Left kidney (tissue), 8 donors: ENCODE measurements at places on chromosomes 6 and 20. TPM values are rescaled to one million over a fixed set of nuclear protein-coding genes. Genes with fewer than 3 reads are reported as not detected.

DNA sequence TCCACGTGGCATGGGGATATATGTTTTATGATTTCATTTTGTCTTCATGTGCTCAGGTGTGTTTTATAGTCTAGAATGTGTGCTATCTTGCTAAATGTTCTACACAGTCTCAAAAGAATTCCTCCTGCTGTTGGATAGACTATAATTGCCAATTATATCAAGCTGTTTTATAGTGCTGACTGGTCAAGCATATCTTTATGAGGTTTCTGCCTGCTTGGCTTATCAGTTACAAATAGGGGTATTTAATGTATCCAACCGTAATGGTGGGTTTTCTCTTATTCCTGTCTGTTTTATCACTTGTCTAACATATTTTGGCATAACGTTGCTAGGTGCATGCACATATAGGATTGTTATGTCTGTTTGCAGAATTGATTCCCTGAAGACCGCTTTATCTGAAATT lies 201.3 kb downstream of the EYS start:
- DNase-seq = no peak

- DNase-seq = no peak
These were observed 32.7 kb downstream of the TUBB2B start for GRCh38 chr6:3194535-3195419.

- DNase-seq = no peak
These were observed 12.6 kb upstream of the BNIP5 start for GRCh38 chr6:36349240-36349639.

Gene GABRR2
- 2.1 TPM for polyA plus RNA-seq

DNA sequence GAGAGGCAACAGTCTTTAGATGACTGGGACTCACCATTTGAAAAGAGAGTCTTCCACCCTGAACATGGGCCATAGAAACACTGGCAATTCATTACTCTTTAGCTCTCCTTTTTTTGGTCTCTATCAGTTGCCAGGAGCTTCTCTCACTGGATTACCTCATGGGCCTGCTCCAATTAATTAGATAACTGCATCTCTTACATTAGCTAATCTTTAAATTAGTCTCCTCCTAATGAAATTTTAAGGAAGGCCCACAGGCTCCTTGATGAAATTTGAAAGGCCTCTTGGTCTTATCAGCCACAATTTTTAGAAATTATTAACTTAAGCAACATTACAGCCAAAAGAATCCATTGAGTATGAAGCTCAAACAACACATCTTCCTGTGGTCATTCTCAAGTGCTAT lies 184.4 kb downstream of the UNC5CL start:
- DNase-seq = no peak

- DNase-seq = peak; percentile 12
These were observed 29.9 kb upstream of the PLCB4 start for GRCh38 chr20:9038791-9039535.

DNA sequence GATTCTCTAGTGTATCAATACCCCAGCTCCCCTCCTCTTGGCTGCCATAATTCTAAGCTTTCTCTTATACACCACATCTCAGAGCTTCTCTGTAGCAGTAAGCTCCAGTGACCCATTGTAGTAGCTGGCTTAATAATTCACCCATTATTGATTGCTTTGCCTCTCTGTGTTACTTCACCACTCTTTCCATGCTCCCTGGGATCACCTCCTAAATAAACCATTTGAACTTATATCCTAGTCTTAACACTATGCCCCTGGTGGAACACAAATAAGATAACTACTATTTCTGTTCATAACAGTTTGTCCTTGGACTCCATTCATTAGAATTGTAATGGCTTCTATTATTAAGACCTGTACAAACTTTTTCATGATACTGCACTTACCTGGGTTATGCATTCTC lies 758.9 kb downstream of the KIF16B start:
- DNase-seq = no peak

DNA sequence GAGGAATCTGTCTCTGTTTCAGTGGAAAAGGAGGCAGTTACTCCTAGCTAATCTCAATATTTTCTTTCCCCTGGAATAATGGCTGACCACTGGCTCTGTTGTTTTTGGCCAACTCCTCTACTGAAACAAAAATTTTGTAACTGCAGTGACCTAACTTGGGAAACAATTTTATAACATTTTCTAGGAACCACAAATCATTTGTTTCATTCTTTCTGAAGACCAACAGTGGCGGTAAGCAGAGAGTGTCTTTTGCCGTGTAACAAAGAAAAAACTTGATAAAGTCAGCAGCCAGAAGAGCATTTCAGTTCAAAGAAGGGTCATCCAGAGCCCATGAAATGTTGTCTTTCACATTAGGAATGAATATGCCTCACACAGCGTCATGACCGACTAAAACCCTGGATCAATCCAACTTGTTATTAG lies 11.8 kb upstream of the BFSP1 start:
- DNase-seq = peak; percentile 63

DNA sequence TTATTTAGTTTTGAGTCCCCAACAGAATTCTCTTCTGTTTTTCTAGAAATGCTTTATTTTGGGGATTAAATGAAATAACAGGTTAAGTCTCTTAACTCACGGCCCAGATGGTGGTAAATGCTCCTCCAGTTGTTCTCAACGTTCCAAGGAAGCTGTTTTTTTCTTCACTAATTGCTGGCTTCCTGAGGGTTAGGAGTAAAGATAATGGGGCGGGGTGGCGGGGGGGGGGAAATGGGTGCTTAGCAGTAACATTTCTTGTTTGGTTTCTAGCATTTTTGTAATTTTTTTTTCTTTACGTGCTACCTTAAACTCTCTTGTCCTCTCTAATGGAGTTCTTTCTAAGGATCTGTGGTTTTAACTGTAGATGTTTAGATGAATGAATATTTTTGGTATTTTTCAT lies 2.2 kb downstream of the SRSF3 start:
- DNase-seq = no peak

DNA sequence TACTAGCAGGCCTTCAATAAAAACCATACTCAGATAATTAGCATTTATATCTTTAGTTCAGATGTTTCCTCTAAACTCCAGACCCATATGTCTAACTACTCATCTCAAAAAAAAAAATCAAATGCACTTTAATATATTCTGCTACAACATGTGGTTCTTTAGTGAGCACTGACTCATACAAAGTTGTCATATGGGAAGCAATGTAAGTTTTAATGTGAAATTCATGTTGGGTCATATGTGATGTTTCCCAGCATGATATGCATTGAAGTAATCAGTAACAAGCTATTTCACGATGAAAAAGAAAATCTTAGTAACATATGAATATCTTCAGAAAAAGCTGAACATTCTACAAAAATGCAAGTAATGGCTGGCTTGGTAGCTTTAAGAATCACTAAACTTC lies 859.7 kb upstream of the ADGRB3 start:
- no peak for DNase-seq

Gene DPPA5
- polyA plus RNA-seq = not detected

DNA sequence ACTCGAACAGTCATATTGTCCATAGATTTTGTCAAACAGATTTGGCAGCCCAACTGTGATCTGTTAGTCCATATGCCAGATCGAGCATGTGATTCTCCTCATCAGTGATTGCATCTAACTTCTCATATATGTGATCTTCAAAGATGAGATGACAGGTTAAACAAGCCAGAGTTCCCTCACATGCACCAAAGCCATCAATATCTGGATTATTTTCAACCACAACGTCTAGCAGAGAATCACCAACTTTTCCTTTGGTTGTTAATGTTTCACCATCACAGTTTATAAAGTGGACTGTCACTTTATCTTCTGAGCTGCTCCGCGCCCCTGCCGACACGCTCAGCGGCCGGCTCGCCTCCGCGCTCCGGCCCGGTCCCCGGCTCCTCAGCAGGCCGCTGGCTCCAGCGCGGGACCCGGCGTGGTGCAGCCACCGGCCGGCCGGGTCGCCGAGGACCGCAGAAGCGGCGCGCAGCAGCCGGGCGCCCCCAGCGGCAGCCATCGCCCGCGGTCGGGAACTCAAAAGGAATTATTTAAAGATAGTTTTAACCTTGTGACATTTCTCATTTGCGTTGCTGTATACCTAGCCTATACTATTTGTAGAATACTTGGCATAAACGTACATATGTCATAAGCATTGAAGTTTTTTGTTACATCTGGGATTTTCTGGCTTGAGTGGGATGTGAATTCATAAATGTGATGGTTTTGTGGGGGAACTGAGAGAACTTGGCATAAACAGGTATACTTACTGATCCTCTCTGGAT lies 40.1 kb upstream of the DYNLRB1 start:
- DNase-seq = peak; percentile 24

Gene SLC22A2
- 14.3 TPM for polyA plus RNA-seq

Gene GZF1
- polyA plus RNA-seq = 14.7 TPM

DNA sequence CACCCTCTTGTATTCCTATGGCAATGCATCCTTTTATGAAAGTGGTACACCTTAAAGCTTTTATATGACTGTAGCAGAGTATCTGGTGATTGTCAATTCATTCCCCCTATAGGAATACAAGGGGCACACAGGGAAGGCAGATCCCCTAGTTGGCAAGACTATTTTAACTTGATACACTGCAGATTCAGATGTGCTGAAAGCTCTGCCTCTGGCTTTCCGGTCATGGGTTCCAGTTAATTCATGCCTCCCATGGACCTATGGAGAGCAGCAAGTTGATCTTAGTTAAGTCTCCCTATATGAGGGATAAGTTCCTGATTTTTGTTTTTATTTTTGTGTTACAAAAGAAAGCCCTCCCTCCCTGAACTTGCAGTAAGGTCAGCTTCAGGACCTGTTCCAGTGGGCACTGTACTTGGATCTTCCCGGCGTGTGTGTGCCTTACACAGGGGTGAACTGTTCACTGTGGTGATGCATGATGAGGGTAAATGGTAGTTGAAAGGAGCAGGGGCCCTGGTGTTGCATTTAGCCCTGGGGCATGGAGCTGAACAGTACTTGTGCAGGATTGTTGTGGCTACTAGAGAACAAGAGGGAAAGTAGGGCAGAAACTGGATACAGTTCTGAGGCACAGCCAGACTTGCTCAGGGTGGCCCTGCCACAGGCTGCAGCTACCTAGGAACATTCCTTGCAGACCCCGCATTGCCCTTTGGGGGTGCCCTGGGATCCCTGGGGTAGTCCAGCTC lies 292.1 kb downstream of the ESR1 start:
- no peak for DNase-seq

DNA sequence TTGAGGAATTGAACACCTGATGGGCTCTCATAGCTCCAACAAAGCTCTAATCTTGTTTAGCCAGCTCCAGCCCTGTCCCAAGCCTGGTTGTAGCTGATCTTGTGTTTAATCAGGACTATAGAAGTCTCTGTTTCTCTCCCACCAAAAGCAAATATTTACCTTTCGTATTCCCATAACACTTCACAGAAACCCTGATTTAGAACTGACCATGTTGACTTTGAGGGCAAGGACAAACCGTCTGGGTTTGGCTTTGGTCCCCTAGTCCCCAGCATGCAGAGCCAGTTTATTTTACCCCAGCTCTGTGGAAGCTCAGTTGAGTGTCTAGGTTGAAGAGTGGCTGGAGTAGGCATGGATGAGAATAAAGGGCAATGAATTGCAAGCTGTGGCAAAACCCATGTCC lies 18.0 kb upstream of the SIM1 start:
- DNase-seq = no peak

- DNase-seq = no peak
These were observed 19.8 kb downstream of the GLP1R start for GRCh38 chr6:39068391-39068790.

DNA sequence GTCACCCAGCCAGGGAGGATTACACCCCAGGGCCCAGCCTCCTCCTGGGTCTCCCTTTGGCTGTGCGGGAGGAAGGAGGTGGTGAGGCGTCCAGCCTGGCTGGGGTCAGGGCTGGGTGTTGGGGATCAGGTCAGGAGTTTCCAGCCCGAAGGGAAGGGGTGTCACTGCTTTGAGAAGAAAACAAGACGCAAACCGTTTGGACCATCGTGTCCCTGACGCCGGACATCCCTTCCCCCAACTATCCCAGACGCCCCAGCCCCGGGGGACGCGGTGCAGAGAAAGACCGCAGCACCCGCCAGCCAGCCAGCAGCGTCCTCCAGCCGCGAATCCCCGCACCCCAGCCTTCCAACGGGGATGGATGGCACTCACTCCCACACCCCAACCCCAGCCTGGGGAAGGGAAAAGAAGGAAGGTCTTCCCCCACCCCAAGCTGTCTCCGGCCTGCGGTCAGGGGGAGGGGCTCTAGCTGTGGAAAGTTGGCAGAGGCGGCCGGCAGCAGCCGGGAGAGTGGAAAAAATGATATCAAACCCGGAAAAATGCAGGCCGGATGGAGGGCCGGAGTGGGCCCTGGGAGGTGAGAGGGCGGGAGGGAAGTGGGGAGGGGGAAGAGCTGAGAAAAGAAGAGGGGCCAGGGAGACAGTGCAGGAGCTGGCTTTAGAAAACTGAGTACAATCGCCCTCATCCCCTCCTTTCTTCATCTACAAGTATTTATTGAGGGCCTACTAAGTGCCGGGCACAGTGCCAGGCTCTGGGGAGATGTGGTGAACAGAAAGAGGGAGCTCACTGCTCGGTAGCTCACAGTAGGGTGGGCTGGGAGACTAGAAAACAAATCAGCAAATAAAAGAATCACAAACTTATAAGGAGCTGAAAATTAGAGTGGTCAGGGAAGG lies 10.6 kb downstream of the REM1 start:
- DNase-seq = peak; percentile 57

DNA sequence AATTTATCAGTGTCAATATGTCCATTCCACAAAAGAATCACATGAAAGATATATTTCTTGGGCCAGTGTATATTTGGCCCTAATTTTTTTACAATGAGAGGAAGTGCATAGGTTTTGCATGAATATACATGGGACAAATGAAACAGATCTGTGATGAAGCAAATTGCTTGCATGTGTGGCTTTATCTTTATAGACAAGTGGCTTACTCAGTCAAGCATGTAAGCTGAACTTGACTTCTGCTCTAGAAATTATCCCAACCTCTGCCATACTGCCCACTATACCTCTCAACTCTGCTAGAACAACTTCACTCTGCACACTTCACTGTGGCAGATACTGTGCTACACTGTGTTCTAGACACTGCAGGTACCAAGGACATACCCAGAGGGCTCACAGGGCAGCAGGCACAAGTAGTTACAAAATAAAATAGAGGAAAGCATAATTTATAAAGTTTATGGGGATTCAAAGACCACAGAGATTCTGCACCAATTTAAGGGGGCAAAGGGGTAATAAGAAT lies 349.2 kb upstream of the HSF2 start:
- DNase-seq = no peak
